H4 (cell line): ENCODE measurements at places on chromosomes 7 and 10.

DNA sequence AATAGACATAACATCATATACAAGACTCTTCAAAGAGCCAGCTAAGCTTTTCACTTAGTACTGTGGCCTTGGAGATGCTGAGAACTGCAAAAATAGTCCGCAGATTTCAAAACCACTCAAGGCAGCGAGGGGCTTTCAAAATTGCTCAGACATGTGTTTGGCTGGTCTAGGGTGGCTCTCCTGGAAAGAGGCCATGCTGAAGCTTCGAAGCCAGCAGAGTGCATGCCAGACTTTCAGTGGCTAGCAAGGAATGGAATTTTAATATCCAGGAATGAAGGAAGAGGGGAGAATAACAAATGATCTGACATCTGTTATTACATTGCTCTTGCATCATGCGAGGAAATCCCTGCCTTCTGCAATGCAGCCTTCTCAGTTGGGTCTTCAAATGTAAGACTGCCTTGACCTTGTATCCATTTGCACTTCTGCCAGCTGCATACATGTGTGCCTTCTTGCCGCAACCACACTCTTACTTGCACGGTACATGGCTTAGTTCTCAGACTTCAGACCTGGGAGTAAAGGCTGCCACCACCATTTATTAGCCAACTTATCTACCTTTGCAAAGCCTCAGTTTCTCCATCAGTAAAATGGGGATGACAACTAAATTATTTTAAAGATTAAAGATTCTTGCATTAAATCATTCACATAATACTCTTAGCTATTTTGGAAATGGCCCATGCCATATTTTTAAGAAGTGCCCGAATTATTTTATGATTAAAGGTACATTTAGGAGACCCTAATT is 55.9 kb downstream of the ITIH5 start:
- DNase-seq = peak; percentile 80

DNA sequence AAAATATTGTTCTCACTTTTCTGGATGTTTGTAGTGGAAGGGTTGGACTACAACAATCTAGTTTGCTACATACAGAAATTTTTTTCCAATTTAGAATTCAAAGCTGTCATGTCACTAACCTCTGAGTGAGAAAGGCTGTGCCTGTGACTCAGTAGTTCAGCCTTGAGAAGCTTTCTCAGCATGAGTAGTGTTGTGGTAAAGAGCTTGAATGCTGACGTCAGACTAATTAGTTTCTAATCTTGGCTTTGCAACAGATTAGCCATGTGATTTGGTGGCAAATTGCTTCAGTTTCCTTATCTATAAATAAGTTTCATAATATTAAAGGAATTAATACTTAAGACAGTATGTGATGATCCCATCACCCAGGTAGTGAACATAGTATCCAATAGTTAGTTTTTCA is 83.8 kb downstream of the ABCA13 start:
- no peak for DNase-seq

DNA sequence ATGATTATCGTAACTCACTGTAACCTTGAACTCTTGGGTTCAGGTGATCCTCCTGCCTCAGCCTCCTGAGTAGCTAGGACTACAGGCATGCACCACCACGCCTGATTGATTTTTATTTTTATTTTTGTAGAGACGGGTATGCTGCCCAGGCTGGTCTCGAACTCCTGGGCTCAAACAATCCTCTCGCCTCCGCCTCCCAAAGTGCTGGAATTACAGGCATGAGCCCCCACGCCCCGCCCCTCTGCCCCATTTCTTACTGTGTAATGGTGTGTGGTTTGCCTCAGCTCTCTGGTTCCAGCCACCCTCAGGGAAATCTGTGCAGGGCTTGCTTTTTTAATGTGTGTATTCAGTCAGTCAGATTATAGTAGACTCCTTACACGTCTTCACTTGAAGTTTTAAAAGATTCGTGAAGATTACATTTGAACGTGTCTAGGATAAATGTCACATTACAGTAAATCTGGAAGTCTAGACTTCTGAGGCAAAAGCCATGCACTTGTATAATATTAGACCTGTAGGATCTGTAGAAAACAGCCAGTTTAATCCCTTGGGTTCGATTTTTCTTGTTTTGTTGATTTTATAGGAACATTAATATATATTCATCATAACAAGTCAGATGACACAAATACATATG is 276.2 kb downstream of the CAMK1D start:
- no peak for DNase-seq

- peak; percentile 35 for DNase-seq
Observed at GRCh38 chr7:22700559-22701002, 26.4 kb upstream of the IL6 start.

GRCh38 chr10:132593389-132593788 is 55.8 kb downstream of the INPP5A start:
- DNase-seq = no peak

DNA sequence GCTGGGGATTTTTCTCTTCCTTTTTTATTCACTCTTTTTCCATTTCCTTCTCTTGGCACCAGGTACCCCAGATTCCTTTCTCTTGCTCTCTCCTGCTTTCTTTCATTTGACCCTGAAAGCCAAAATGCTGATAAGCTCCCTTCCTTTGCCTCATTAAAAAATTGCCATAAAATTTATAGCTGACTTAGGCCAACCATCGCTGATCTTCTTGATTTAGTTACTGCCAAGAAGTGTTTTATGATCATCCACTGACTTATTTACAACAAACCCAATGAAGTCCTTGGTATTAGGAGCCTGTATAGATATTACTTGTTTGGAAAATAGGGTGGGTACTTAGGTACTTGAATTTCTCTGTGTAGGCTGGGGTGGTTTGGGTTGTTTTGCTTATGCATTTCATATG is 173.2 kb upstream of the PHYHIPL start:
- DNase-seq = no peak

GRCh38 chr7:75647709-75648438 is 90.9 kb downstream of the HIP1 start:
- DNase-seq = no peak

DNA sequence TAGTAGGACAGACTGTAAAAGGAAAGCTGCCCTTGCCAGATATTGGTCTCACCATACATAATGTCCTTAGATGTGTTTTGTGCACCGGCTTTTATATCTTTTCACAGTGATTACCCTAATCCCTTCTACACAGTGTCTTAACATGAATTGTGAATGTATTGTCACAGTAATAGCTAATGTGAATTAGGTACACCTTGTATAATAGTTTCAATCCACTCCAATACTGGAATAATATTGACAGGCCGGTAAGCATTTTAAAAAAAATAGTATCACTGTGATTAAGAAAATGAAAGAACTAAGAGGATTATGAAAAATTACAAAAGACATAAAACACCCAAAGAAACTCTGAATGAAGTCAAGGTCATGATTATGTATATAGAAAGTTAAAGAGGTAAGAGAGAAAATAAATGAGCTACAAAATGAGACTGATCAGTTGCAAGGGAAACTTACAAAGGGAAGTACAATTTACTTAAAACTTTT is 420.9 kb downstream of the PLXDC2 start:
- DNase-seq = no peak

GRCh38 chr7:136016649-136017395 is 39.7 kb upstream of the MTPN start:
- DNase-seq = no peak

- DNase-seq = peak; percentile 64
Observed at GRCh38 chr10:120600871-120601649, 144.0 kb downstream of the PLPP4 start.

GRCh38 chr7:64959072-64959747 is 31.6 kb downstream of the ZNF117 start:
- DNase-seq = no peak

DNA sequence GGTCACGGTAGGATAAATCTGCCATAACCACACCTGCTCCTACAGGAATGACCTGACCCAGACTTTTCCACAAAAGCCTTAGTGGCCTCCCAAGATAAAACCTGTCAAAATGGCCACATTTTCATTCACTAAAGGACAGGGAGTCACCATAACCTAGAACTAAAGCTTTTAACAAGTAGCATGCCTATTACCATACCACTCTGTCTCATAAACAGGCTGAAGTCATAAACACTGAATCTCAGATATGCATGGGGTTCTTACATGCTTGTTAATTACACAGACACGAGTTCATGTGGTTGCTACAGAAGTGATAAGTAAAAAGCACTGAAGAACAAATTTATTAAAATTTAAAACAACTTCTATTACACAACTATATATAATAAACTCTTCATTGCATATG is 56.0 kb downstream of the HIPK2 start:
- DNase-seq = no peak

DNA sequence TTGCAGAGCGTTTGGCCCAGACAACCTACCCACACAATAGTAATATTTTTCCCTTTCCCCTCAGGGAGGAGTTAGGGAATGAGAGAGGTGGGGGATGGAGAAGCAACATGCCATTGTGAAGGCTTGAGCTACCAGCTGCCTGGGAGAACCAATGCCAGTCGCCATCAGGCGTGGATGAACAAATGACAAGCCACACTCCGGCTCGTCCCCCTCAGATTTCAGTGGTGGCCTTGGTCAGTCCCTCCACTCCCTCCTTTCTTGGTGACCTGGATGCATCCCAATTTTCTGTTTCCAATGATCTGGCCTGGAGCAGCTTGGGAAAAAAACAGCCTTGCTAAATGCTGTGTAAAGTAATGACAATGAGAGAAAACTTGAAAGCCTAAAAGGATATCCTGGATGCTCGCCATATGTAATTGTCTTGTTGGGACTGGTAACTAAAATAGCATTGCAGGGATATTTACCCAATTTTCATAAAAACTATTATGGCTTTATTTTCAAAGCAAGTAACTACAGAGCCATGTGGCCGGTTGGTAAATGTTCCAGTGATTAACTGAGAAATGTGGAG is 110.7 kb downstream of the ICA1 start:
- DNase-seq = no peak

DNA sequence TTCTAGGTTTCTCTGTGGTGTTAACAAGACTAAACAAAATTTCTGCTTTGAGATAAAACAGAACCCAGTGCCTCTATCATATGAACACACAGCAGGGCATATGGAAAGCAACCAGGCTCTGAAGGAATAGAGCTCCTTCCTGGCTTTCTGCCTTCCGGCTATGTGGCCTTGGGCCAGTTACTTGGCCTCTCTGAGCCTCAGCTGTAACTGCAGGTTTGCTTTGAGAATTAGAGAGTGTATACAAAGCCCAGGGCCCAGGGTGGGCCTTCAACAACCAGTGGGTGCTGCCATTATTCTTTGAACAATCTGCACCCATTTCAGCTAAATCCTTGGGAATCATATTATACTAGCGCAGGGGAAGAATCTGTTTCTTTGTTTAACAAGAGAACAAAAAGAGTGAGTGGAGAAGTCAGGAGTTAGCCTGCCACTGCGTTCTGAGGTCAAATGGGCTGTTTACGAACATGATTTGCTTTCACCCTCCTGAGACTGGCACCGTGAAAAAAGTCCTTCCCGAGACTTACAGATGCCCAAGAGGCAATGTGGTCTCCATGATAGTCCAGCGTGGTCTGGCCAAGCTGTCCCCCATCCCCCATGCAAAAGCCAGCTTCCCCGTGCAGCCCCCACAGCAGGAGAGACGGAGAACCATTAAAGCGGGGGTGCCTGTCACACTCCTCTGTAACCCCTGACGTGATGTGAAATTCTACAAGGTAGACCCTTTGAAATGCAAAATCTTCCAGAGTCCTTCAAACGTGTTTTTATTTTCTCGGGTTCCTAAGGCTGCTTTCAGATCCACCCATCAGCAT is 4.9 kb downstream of the FAM53B start:
- no peak for DNase-seq

GRCh38 chr7:157003445-157003755 is 7.1 kb downstream of the MNX1 start:
- DNase-seq = no peak

DNA sequence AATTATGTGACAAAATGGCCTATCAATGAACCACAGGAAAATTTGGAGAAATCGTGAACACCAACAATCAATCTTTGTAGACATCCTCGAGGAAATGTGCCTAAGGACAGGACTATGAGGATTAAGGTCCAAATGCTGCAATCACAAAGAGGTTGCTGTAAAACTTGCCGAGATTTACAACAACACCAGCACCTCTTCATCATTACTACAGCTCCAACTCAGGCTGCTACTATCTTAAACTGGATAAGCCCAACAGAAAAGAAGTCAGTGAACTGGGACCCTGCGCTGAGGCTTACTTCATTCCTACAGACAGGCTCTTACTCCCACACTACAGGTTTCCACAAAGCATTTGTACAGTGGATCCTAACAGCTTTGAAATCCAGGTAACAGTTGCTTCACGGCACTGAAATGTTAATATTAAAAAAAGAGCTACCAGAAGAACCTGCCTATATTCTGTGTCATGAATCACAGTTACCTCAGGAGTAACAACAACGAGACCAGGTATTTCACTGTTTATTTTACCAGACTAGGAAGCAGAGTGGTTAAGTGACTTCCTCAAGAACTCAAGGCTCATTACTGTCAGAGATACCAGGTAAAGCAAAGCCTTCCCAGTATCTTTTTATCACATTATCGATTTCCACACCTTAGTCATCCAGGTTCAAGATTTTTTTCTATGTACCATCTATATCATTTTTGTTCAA is 23.9 kb downstream of the CACUL1 start:
- no peak for DNase-seq

DNA sequence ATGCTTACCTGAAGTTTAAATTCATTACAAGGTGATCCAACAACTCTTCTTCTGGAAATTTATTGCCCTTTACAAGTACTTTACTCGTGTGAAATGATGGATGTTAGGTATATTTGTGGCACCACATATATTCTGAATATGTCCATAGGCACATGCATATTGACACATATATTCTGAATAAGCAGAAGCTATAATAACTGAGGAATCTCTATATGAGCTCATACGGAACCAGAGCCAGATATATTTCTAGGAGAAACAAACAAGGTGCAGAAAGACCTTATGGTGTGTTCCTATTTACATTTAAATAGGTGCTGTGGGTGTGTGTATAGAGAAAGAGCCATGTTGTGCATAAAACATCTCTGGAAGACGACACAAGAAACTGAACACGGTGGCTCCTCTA is 456.1 kb upstream of the NPVF start:
- no peak for DNase-seq

DNA sequence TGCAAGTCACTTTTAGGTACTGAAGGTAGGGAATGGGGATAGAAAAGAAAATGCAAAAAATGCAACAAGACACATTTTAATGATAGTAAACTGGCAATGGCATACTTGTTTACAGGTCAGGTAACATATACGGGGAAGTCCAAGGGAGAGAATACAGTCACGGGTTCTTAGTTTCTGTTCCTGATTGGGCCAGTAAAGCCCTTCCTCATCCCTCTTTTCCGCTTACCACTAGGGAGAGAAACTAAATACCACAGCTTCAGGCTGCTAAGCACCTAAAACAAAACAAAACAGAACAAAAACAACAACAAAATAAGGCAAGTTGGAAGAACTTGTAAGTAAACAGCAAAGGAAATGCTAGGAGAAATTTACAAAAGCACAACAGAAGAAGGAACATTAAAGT is 65.2 kb upstream of the OGDHL start:
- no peak for DNase-seq

DNA sequence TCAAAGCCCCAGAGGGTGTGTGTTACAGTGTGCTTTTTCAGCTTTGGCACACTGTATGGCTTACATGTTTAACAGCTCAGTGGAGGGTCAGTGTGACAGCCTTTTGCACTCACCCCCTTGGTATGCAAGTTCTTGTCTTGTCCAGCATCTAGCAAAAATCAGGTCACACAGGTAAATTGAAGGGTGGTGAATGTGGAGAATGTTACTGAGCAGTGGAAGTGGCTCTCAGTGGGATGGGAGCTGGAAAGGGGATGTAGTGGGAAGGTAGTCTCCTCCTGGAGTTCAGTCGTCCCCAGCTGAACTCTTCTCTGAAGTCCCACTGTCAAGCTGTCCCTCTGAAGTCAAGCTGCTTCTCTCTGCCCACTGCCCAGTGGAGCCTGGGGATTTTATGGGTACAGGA is 21.0 kb upstream of the C10orf90 start:
- DNase-seq = no peak
